ENCODE measurements at places on chromosomes 11 and 22.
A peak's percentile ranks its signal among the peaks of the same experiment; 100 is the strongest.

GRCh38 chr11:74141241-74141695, 29.5 kb downstream of the C2CD3 start:
- DNase-seq = peak; percentile 52
- H3K27ac ChIP-seq = no peak overlapping the region
- no peaks in the 10 kb centered on the region for H3K27me3 ChIP-seq
- peaks cover 8% of the 10 kb centered on the region for H3K4me1 ChIP-seq

GRCh38 chr11:113249491-113249763, 65.0 kb upstream of the TTC12 start:
- H3K27me3 ChIP-seq = peaks cover 13% of the 10 kb centered on the region
- no peak overlapping the region for H3K27ac ChIP-seq
- DNase-seq = peak; percentile 71
- H3K4me3 ChIP-seq = no peak overlapping the region

- H3K27ac ChIP-seq = no peak overlapping the region
- H3K4me3 ChIP-seq = no peak overlapping the region
- no peak for DNase-seq
- H3K4me1 ChIP-seq = no peaks in the 10 kb centered on the region
- H3K27me3 ChIP-seq = no peaks in the 10 kb centered on the region
Measured at GRCh38 chr11:72432347-72433287, 1.7 kb downstream of the CLPB start.

- no peak overlapping the region for H3K4me3 ChIP-seq
- H3K36me3 ChIP-seq = peaks cover 40% of the 10 kb centered on the region
- no peaks in the 10 kb centered on the region for H3K27me3 ChIP-seq
- H3K4me1 ChIP-seq = no peaks in the 10 kb centered on the region
- H3K27ac ChIP-seq = no peak overlapping the region
Measured at GRCh38 chr11:48164836-48165235, 51.8 kb upstream of the OR4B1 start.

- H3K27ac ChIP-seq = no peak within 1 kb of the TSS
- H3K4me3 ChIP-seq = peak within 1 kb of the TSS; percentile 53
- H3K36me3 ChIP-seq = no peaks in the 10 kb centered on the region
- H3K27me3 ChIP-seq = peaks cover 30% of the 10 kb centered on the region
- H3K4me1 ChIP-seq = no peaks in the 10 kb centered on the region
Measured at GRCh38 chr11:76670485-76671236, at the start of gene LRRC32. TSS of gene LRRC32 (minus strand) at chr11:76670747. CDS start at chr11:76665954, 4,793 bp downstream.

DNA sequence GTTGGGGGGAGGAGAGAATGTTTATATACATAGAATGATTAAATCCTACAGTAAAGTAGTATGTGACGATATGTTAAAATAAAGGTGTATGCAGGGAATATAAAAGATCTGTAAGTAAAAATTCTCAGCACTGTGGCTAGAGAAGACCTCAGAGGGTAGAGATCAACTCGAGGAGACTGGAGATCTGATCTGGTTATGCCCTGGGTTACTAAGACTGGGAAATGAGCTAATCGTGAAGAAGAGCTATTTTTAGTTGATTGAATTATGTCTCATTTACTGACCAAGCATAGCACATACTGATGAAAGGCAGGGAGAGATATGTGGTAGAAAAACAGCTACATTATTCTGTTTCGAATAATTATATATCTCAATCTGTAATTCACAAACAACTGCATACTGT, 42.8 kb upstream of the ALKBH3 start:
- no peak for DNase-seq
- H3K4me3 ChIP-seq = no peak overlapping the region
- H3K27ac ChIP-seq = no peak overlapping the region
- no peaks in the 10 kb centered on the region for H3K4me1 ChIP-seq
- peaks cover 46% of the 10 kb centered on the region for H3K36me3 ChIP-seq
- H3K27me3 ChIP-seq = no peaks in the 10 kb centered on the region

- H3K4me1 ChIP-seq = peaks cover 5% of the 10 kb centered on the region
- peaks cover 1% of the 10 kb centered on the region for H3K36me3 ChIP-seq
- H3K27me3 ChIP-seq = no peaks in the 10 kb centered on the region
- peak; percentile 49 for DNase-seq
Measured at GRCh38 chr22:46524203-46524740, 13.1 kb downstream of the CELSR1 start.

- H3K4me1 ChIP-seq = no peaks in the 10 kb centered on the region
- H3K27me3 ChIP-seq = no peaks in the 10 kb centered on the region
- no peak overlapping the region for H3K27ac ChIP-seq
- H3K36me3 ChIP-seq = peaks cover 22% of the 10 kb centered on the region
Measured at GRCh38 chr22:41813726-41814410, 13.4 kb downstream of the CCDC134 start.

DNA sequence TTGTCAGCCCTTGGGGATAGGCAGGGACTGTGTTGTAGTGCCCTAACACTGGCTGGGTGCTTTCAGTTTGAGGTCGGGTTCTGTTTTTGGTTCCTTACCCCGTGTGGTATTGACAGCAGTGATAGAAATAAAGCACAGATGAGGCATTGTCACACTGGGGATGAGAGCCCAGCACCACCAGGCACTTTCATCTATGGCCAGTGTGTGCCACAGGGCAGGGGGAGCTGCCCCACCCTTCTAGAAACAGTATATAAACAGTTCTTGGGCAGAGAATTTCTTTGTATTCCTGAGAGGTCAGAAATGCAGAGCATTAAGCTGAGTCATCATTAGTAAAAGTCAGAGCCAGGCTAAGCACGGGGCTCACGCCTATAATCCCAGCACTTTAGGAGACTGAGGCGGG, 23.1 kb upstream of the CDC42EP2 start:
- peaks cover 90% of the 10 kb centered on the region for H3K36me3 ChIP-seq
- H3K4me3 ChIP-seq = no peak overlapping the region
- no peaks in the 10 kb centered on the region for H3K4me1 ChIP-seq
- no peak for DNase-seq
- no peaks in the 10 kb centered on the region for H3K27me3 ChIP-seq

DNA sequence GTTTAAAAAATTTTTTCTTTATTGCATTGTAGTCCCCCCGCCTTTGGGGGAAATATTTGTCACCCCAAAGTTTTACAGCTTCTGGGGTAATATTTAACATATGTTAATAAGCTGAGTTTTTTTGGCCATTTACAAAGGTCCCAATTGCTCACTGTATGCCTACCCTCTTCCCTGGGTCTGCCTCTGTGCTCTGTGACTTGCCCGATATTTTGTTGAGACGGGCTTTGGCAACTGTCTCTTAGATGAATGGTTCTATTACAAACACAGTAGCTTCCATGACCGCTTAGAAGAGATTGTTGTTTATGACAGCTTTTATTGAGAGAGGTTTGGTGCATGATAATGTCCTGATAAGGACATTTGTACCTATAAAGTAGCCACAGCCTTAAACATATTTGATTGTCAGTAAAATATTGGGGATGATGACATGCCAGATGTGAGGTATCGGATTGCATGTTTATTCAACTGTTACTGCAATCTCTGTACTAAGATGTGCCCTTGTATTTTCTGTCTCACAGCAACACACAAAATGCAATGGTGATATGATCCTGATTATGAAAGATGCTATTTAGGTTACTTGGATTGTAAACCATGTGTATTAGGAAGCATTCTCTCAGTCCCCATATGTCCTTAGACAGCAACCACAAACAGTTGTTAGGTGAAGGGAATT, 103.1 kb downstream of the TEAD1 start:
- H3K4me3 ChIP-seq = no peak overlapping the region
- H3K36me3 ChIP-seq = peaks cover 53% of the 10 kb centered on the region
- no peak overlapping the region for H3K27ac ChIP-seq
- H3K4me1 ChIP-seq = no peaks in the 10 kb centered on the region
- H3K27me3 ChIP-seq = no peaks in the 10 kb centered on the region

- no peaks in the 10 kb centered on the region for H3K27me3 ChIP-seq
- no peak for DNase-seq
- no peaks in the 10 kb centered on the region for H3K36me3 ChIP-seq
Measured at GRCh38 chr11:74713686-74714085, 17.5 kb downstream of the CHRDL2 start.

GRCh38 chr11:78808923-78809322, 234.3 kb upstream of the NARS2 start:
- no peaks in the 10 kb centered on the region for H3K27me3 ChIP-seq
- DNase-seq = no peak
- H3K4me3 ChIP-seq = no peak overlapping the region
- no peak overlapping the region for H3K27ac ChIP-seq

GRCh38 chr22:46736705-46737104, 1.3 kb downstream of the CERK start:
- H3K27me3 ChIP-seq = no peaks in the 10 kb centered on the region
- no peak for DNase-seq
- H3K36me3 ChIP-seq = no peaks in the 10 kb centered on the region
- H3K4me1 ChIP-seq = peaks cover 9% of the 10 kb centered on the region

DNA sequence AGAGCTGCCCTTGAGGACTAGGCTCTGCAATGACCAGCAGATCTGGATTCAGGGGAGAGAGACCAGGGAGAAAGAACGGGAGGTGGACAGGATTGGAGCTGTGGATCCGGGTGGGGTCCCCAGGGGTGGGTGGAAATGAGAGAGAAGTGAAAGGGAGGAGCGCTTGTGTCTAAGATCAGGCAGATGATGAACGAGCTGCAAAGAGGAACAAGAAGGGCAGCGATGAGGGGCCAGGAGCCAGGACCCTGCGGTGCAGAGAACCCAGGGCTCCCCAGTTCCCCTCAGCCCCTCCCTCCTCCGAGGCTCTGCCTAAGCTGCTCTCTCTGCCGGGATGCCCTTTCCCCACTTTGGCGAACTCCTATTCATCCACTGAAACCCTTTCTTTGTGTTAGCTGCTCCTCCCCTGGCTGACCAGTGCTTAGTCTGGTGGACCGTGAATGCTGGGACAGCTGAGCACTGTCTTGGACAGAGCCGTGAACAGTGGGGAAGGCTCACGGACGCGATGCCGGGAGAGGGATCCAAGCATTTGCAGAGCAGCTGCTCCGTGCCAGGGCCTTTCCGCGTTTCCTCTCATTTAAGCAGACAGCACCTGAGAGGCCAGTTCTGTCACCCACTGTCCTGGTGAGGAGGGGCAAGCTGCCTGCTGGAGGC, 35.9 kb downstream of the SHISAL1 start:
- no peaks in the 10 kb centered on the region for H3K36me3 ChIP-seq
- no peaks in the 10 kb centered on the region for H3K27me3 ChIP-seq
- no peaks in the 10 kb centered on the region for H3K4me1 ChIP-seq
- peak overlapping the region; percentile 53 for H3K27ac ChIP-seq
- H3K4me3 ChIP-seq = no peak overlapping the region
- DNase-seq = no peak

DNA sequence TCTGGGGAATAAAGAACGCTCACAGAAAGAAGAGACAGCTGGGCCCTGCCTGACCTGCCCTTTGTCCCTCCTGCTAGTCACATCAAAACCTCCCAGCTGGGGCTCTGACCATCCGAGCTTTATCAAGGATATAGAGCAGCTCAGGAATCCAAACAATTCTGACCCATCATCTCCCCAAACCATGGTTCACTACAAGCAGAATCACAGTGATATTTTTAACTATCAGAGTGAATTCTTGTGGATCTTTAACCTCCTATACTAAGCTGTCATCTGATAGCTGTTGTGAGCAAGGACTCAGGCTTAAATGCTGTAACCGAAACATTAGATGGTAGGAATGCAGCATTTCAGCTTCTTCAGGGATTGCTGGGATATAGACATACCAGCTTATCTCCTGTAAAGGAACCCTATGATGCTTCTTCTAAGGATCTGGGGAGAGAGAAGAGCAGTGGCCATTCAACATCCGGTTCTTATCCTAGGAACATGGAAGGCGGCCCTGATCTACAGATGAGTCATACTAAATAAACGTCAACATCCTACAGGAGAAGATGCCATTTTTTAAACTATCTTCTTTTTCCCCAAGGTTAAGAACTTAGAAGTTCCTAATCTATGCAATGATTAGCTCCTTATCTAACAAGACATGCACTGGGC, 84.7 kb upstream of the AKIP1 start:
- no peaks in the 10 kb centered on the region for H3K27me3 ChIP-seq
- H3K4me1 ChIP-seq = peaks cover 29% of the 10 kb centered on the region
- peak; percentile 83 for DNase-seq

DNA sequence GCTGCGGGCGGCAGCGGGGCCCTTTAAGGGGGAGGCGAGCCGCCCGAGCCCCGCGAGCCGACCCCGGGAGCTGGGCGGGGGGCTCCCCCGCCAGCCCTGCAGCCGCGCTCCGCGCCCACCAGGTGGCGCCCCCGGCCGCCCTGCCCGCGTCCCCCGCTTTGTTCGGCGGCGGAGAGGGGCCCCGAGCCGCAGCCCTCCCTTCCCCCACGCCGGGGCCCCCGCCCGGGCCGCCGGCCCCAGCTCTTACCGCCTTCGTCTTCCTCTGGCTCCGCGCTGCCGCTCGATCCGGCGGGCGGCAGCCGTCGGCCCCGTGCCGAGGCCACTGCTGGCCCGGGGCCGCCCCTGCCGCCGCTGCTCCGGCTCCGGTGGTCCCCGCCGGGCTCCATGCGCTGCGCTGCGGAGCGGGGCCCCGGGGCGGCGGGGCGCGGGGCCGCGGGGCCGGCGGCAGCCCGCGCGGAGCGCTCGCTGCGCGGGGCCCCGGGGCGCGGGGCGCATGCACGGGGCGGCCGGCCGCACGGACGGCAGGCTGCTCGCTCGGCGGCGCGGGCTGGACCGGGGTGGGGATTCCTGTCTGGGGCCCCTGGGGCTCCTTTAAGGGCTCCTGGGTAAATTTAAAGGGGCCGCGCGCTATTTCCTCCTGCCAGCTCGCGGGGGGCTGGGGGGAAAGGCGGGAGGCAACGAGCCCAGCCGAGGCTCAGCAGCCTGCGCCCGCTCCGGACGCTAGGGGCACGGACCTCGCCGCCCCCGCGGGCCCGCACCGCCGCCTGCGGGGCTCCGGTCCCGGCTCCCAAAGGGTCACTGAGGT, at the start of gene ZFTA:
ZFTA (minus strand) TSS at position 539 of the 805 bp plus-strand sequence; CDS start at position 386, 153 bp downstream.
- peaks cover 14% of the 10 kb centered on the region for H3K27me3 ChIP-seq
- peaks cover 5% of the 10 kb centered on the region for H3K4me1 ChIP-seq
- peaks cover 4% of the 10 kb centered on the region for H3K36me3 ChIP-seq
- H3K27ac ChIP-seq = peak within 1 kb of the TSS; percentile 92
- DNase-seq = peak; percentile 90

DNA sequence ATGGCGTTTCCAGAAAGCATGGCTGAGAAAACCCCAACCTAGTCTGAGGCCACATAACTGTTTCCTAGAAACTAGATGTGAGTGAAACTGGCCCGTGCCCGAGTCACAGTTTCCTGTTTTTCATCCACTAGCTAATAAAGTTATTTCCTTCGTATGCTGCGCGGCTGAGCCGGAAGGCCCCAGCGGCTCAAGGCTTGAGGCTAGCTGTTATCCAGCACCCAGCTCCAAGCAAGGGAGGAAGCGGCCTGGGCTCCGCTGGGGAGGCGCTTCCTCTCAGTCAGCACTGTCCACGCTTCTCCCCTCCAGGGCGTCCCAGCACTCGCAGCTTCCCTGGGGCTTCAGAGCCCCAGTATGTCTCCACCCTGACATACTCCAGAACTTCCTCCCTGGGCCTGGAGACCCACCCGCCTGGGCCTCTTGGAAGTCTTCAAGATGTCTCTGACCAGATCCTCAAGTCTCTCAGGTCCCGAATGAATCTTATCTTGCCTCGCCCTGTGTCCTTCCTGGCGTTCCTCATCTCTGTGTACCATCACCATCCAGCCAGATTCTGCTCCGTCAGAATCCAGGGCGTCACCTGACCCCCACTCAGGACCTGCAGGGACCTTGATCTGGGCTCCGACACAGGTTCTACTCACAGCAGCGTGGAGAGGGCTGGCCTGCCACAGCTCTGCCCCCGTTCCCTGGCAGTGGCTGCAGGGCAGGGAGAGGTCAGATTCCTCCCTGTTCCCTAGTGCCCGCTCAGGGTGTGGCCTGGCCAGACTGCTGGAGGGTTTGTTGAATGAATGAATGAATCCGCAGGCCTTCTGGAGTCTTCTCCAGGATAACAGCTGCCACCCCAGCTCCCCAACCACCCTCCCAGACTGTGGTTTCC, 81.9 kb downstream of the LRRC32 start:
- H3K27me3 ChIP-seq = no peaks in the 10 kb centered on the region
- no peaks in the 10 kb centered on the region for H3K36me3 ChIP-seq
- no peak overlapping the region for H3K27ac ChIP-seq
- DNase-seq = peak; percentile 45
- H3K4me3 ChIP-seq = no peak overlapping the region

Data from endodermal cell (in vitro differentiated cells).